ENCODE measurements at places on chromosomes 2 and 18.

GRCh38 chr2:209316141-209316540 lies 107.7 kb upstream of the MAP2 start:
- no peak for DNase-seq

GRCh38 chr2:231117148-231117547 lies 7.7 kb downstream of the HTR2B start:
- DNase-seq, result no peak

GRCh38 chr2:238427435-238428162 lies 872 bp downstream of the ASB1 start:
- DNase-seq, result no peak

GRCh38 chr18:45231617-45232016 lies 383.7 kb upstream of the SLC14A2 start:
- DNase-seq, result no peak

GRCh38 chr18:48249854-48250253 lies 159.3 kb downstream of the ZBTB7C start:
- DNase-seq, result no peak

GRCh38 chr2:50335433-50335832 lies 696.5 kb downstream of the NRXN1 start:
- DNase-seq, result no peak

DNA sequence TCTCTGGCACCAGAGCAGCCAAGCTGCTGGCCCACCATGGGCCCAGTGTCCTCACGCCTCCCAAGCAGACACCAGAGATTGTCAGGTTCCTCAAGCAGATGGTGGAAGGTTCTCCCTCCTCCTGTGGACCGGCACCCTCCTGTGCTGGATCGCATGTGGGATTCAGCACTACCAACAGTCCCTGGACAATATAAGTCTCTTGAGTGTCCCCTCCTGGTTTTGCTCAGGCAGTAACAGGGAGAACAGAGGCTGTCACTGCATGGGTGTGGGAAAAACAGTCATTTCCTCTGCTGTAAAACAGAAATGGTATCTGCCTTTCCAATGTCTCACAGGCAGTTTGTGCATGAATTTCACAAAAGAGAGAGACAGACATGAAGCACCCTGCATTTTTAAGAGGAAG lies 47.7 kb upstream of the TUBA3E start:
- no peak for DNase-seq

DNA sequence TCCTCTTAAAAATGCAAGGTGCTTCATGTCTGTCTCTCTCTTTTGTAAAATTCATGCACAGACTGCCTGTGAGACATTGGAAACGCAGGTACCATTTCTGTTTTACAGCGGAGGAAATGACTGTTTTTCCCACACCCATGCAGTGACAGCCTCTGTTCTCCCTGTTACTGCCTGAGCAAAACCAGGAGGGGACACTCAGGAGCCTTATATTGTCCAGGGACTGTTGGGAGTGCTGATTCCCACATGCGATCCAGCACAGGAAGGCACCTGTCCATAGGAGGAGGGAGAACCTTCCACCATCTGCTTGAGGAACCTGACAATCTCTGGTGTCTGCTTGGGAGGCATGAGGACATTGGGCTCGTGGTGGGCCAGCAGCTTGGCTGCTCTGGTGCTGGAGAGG lies 36.9 kb upstream of the RAB6D start:
- no peak for DNase-seq

DNA sequence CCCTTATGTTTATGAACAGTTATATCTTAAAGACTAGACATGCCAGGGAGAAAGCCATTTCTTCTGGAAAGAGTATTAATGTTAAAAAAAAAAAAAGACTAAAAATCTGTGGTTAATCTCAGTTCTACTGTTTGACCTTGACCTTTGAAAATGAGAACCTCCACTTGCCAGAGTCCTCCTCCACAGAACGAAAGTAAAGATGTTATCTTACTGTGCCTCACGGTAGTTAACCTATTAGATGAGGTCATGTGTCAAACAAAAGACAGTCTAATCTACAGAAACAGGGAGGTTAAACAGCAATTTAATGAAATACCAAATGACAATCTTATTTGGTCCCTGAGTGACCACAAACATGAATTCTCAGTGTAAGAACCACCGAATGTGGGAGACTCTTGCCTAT lies 51.2 kb downstream of the SLC14A2 start:
- no peak for DNase-seq

- no peak for DNase-seq
Measured at GRCh38 chr2:195495966-195496365, 161.1 kb upstream of the SLC39A10 start.

- DNase-seq, result no peak
Measured at GRCh38 chr2:234694244-234695013, 197.5 kb upstream of the ARL4C start.

DNA sequence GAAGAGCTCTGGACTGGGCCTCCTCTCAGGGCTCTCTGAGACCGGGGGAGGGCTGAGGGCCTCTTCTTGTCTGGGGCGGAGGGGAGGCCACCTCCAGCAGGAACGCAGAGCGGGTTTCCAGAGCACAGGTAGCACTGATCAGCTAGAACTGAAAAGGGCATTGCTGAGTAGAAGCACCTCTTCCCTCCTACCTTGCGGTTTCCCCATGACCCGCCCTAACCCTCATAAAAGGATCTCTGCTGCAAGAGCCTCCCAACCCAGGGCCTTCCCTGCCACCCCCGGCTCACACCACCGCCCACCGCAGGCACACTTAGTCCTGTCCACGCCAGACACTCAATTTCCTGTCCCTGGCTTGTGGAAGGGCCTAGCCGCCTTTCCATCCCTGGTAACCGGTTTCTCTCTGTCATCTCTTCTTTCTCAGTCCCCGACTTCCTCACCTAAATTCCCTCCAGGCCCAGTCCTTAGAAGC lies 966 bp downstream of the ADCY3 start:
- DNase-seq, result no peak

GRCh38 chr2:88254437-88255091 lies 84.4 kb downstream of the THNSL2 start:
- no peak for DNase-seq

DNA sequence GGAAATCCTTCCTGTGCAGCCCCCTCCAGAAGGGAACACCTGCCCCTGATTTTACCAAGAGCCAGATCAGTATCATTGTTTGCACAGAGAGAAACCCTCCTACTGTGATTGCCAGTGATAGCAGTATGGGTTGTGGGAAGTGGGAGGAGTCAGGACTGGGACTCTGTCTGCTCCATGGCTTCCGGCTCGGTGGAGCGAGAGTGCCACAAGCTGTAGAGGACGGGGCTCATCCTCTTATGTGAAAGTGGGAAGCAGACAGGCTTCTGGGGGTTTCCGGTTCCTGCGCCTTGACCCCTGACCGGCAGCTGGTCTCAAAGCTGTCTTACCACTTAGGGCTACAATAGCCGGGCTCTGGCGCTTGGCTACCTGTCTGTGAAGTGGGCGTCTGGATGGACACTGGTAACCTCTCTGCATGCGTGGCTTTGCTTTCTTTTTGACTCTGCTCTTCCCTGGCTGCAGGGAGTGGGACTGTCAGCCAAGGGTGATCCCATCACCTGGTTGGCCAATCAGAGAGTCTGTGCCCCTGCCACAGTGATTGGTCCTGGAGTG lies 79.7 kb downstream of the BCL2L11 start:
- DNase-seq, result no peak

DNA sequence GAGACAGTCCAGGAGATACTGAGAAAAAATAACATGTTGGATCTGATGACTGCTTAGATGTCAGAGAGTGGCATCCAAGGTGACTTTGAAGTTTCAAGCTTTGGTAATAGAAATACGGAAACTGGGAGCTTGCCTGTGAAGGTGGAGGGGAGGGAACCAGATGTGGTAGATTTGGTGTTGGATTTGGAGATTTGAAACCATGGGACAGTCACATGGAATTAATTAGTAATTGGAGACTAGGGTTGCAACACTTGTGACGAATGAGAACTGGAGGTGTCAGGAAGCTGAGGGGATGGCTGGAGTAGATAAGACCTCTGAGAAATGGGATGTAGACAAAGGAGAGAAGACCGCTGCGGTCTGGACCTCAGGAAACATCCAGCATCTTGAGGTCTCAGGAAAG lies 46.7 kb downstream of the RPL37A start:
- peak; percentile 85 for DNase-seq

DNA sequence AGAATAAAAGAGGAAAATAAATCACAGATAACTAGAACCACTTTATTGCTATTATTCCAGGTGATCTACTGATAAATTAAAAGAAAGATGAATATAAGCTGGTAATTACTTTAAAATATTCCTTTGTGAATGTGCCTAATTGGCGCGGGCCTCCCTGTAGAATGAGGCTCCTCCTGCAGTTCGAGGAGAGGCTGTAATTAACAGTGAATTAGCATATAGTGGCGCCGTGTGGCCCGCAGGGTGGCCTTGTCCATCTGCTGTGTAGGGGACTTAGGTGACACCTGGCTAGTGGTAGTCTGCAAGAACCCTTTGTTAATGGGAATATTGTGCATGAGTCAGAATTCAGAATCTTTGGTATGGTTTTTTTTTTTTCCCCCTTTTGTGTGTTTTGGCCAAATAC lies 119.8 kb downstream of the AGAP1 start:
- no peak for DNase-seq

DNA sequence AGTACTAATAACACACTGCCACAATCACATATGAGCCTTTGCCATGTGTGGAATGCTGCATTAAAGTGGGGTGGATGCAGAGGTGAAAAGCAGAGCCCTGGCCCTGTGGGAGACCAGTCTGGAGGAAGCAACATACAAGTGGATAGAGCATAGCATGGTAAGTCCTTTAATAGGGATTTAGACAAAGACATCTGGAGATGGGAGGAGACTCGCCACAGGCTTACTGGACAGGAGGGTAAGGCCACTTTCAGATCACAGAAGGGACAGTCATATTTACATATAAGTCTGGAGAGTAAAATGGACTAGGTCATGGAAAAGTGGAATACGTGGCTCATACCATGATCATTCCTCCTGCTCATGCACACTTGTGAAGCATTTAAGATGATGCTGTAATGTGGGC lies 84.3 kb downstream of the PPP1R1C start:
- DNase-seq, result no peak

GRCh38 chr2:96131813-96132745 lies 6.2 kb downstream of the ASTL start:
- DNase-seq, result no peak

- DNase-seq, result no peak
Measured at GRCh38 chr2:237299906-237300305, 114.1 kb downstream of the COL6A3 start.

DNA sequence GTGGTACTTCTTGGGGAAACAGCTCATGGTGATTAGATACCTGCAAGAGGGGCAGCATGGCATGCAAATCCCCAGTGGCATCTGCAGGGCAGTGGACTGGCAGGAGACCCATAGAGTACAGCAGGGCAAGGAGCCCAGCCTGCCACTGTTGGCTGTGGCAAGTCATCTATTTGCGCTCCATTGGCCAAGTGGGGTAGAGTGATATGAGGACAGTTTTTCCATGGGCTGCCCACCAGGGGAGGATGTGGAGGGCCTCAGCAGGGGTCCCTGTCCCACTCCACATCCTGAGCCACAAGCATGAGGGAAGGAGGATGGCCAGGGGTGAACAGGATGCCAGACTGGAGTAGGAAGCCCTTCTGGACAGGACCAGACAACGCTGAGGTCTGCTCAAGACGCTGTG lies 50.9 kb upstream of the OTOF start:
- DNase-seq, result no peak

DNA sequence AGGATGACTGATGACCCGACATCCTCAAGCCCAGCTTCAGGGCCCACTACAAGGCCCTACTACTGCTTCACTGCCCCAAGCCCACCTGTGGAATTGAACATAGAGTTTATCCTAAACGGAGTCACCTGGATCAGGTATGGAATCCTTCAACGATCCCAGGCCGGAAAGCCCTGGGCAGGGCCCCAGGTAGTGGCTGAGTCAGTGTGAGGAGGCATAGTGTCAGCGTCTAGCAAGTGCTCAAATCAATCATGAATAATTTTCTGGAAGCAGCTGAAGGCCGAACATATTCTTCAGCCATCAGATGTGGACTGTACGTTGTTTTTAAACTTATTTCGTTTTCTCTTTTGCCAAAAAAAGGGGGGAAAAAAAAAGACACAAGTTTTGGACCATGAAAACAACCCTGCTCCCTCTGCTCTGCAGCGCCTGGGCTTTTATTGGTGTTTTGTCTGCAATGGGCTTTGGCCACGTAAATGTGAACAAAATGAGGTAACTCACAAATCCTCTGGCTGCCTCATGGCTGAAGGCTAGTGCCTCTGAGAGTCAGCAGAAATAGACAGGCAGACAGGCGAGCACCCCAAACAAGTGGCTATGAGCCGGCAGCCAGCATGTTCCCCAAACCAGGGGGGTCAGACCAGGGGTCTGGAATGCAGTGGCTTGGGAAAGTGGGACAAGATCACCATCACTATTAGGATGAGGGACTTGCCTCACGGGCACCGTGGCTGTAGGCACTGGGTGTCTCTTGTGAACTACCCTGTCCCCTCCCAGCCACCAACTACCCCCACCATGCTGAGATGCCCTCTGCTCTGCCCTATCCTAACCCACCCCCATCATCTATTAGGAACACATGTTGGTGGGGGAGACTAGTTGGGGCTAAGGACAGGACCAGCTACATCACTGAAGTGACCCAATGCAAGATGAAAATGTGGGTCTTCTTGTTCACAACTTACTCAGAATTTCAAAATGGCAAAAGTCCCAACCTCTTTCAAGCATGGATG lies 51.4 kb downstream of the TTC32 start:
- no peak for DNase-seq

DNA sequence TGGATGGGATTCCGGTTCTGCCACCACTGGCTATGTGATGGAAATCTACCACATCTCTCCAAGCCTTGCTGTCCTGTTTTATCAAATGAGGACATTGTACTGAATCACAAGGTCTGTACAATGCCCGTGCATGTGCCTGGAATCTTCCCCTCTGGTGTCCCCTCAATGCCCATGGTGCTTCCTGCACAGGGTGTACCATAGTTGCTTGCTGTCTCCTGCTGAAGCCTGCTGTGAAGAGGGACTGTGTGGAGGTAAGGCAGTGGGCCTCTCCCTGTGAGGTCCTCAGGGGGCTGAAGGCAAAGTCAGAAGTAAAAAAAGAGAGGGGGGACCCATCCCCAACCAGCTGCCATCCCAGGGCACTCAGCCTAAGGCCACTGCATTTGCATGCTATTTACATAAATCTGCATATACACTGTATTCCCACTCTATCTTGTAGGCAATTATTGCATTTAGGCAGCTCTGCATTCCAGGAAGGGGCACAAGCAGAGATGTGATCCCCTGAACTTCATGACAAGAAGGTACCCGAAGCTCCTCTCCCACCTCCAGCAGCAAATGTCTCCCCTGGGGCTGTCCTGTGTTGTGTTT lies 9.1 kb upstream of the STEAP3 start:
- DNase-seq, result no peak

DNA sequence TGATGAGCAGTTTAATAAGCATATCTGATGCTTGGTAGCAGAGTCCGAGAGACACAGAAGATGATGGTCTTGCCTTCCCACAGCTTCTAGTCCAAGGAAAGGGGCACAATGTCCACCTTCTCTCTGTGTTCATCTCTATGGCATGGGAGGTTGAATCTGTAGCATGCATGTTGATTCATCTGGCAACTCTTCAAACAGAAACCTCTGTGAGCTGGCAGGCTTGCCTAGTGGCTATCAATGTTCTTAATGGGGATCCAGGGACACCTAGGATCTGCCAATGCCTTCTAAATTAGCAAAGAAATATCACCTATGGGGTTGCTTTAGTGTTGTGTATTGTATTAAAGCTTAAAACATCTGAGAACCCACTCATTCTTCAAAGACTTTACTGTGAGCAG lies 170.8 kb downstream of the INO80D start:
- no peak for DNase-seq

- no peak for DNase-seq
Measured at GRCh38 chr2:64426183-64426952, 27.6 kb upstream of the LGALSL start.

GRCh38 chr2:159275111-159275510 lies 11.4 kb downstream of the WDSUB1 start:
- no peak for DNase-seq

All from GDM1 (cell line).